ENCODE measurements at places on chromosomes 11 and 22.

- DNase-seq = no peak
Observed at GRCh38 chr11:27397624-27398399, 34.8 kb upstream of the CCDC34 start.

DNA sequence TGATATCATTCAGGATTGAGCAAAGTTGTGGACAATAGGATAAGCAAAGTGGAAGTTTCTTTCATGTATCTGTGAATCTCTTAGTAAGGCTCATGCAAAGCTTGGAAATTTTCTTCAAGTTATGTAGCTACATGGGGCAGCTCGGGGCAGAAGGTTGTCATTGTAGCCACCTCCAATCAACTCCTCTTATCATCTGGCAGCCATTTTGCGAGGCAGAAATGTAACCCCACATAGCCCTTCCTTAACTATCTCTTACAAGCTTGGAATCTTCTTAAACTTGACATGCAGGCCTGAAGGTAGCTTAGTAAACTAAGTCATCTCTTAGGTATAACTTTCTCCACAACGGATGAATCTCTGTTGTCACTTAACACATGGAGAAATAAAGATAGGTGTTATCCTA is 392.8 kb downstream of the AASDHPPT start:
- no peak for DNase-seq

DNA sequence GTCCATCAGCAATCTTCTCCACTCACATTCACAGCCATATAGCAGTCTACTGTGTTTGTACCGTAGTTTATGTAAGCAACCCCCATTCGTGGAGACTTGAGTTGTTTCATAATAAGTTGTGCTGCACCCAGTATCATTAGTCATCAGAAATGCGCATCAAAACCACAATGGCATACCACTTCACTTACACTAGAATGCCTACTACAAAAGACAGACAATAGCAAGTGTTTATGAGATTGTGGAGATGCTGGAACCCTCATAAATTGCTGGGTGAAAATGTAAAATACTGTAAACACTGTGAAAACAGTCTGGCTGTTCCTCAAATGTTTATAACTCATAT is 133.3 kb downstream of the ATXN10 start:
- DNase-seq = peak; percentile 61

DNA sequence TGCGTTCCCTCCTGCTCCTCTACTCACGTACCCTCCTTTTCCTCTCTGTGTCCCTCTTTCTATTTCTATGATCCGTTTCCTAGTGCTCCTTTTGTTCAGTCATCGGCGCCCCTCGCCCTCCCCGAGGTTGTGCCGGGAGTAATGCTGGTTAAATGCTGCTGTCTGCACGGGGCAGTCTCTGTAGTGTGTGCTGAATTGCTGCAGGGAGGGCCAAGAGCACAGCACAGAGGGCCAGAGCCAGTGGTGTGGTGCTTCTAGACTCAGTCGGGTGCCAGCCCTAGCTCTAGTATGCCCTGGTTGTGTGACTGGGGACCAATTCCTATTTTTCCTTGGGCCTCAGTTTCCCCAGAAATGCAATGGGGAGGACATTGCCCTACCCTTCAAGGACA is 98.3 kb downstream of the PKNOX2 start:
- no peak for DNase-seq

- no peak for DNase-seq
Observed at GRCh38 chr11:70577948-70578347, 179.6 kb downstream of the CTTN start.

GRCh38 chr11:35672608-35673007 is 10.0 kb downstream of the TRIM44 start:
- DNase-seq = no peak

DNA sequence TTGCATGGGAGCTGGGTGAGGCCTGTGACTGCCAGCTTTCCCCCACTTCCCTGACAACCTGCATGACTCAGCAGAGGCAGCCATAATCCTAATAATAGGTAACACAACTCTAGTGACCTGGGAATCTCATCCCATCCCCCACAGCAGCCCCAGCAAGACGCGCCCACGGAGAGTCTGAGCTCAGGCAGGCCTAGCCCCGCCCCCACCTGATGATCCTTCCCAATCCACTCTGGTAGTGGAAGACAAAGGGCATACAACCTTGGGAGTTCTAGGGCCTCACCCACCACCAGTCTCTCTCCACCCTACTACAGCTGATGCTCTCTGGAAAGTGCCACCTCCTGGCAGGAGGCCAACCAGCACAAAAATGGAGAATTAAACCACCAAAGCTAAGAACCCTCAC is 60.3 kb downstream of the CWF19L2 start:
- peak; percentile 2 for DNase-seq

- DNase-seq = no peak
Observed at GRCh38 chr11:80010536-80010935, 569.7 kb upstream of the TENM4 start.

- DNase-seq = no peak
Observed at GRCh38 chr11:126061707-126062678, 673 bp downstream of the CDON start.

- DNase-seq = peak; percentile 70
Observed at GRCh38 chr11:1693327-1694063, 3.5 kb upstream of the KRTAP5-6 start.

GRCh38 chr22:27876684-27877083 is 42.4 kb downstream of the PITPNB start:
- no peak for DNase-seq

- DNase-seq = no peak
Observed at GRCh38 chr11:116865696-116866095, 28.3 kb upstream of the APOA1 start.

DNA sequence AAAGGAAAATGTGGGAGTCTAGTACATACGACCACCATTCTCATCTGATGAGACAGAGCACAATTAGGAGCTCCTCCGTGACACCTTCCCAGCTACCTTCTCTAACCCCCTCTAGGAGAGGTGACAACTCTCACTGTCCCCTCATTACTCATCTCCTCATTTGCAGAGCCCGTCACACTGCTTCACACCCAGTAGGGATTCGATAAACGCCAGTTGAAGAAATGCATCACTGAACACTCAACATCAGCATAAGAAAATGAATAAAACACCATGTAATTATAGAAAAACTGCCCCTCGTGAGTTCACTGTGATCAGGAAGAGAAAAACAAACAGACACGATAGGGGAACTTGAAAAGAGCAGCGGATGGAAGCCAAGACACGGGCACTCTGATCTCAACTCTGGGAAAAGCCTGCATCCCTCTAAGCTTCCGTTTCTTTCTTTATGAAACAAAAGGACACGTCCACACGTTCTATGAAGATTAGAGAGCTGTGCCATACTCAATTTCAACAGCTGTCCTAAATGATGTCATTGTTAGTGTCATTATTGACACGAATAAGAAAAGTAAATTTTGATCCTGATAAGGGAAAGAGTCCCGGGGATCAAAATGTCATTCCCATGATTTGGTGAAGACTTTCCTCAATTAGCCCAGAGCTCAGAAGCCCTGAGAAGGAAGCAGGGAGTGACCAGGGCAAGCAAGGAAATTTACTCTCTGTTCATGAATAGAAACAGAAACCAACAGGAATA is 356.9 kb downstream of the LARGE1 start:
- DNase-seq = no peak

GRCh38 chr11:134582770-134583095 is 170.7 kb upstream of the B3GAT1 start:
- DNase-seq = peak; percentile 24

- DNase-seq = no peak
Observed at GRCh38 chr22:37070744-37071143, 19.2 kb downstream of the KCTD17 start.

- DNase-seq = no peak
Observed at GRCh38 chr22:35938226-35938625, 90.4 kb downstream of the RBFOX2 start.

GRCh38 chr11:127247261-127247851 is 246.8 kb upstream of the KIRREL3 start:
- DNase-seq = no peak

- DNase-seq = no peak
Observed at GRCh38 chr11:122153746-122154145, 37.7 kb upstream of the BLID start.

DNA sequence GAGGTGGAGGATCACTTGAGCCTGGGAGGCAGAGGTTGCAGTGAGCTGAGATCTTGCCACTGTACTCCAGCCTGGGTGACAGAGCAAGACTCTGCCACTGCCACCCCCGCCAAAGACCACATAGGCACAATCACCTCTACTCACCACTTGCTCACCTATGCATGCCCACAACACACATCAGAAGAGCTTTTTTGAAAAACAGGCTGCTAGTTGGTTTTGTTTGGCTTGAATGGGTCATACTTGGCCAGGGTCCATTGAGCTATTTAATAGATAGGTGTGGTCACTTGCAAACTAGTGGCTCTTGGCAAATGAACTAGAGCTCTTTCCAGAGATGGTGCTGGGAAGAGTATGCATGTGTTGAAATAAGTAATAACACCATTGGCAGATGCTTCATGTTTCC is 80.1 kb downstream of the EMSY start:
- DNase-seq = no peak

DNA sequence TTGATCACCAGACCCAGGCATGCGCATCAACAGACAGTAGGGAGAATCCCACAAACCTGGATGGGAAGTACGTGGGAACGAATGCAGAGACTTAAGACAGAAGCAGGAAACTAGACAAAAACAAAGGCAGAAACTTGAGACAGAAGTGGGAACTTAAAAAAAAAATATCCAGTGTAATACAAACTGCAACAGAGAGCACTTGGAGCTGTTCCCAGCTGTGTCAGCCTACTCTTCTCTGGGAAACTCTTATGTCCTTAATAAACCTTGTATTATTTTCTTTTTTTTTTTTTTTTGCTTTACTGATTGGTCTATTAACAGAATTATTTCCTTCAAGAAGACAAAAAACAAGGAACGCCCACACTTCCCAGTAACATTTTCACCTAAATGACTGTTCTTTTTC is 1818.1 kb upstream of the RAG2 start:
- DNase-seq = no peak

GRCh38 chr11:123536690-123537437 is 106.8 kb downstream of the GRAMD1B start:
- no peak for DNase-seq

DNA sequence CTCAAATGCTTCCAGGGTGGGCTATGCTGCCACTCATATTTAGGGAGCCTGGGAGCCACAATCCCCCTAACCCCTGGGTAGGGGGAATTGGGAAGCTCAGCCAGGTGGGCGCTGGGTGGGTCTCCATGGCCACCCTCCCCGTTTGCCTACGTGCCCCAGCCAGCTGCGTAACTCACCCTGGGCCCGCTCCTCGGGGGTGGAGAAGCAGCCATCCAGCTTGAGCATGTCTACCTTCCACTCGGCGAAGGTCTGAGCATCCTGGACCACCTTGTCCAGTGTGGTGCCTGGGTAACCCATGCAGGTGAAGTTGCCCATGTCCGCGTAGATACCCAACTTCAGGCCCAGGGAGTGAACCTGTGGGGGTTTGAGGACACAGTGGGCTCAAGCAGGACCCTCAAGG is 3.7 kb downstream of the NAGA start:
- no peak for DNase-seq

GRCh38 chr11:1071571-1072115 is 3.0 kb upstream of the MUC2 start:
- DNase-seq = no peak

GRCh38 chr22:20157430-20158183 is 6.8 kb upstream of the CCDC188 start:
- DNase-seq = no peak

DNA sequence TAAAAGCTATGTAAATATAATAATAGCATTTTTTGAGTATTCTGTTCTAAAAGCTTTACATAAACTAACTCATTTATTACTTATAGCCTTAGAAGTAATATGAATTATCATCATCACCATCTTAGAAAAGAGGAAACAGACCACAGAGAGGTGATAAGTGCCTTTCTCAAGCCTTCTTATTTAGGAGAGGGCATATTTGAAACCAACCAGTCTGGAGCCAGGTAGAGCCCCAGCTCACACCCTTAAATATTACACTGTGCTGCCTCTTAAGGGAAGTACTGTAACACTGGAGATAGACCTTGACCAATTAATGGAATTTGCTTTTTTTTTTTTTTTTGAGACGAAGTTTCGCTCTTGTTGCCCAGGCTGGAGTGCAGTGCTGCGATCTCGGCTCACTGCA is 2.3 kb downstream of the BCO2 start:
- DNase-seq = peak; percentile 51

DNA sequence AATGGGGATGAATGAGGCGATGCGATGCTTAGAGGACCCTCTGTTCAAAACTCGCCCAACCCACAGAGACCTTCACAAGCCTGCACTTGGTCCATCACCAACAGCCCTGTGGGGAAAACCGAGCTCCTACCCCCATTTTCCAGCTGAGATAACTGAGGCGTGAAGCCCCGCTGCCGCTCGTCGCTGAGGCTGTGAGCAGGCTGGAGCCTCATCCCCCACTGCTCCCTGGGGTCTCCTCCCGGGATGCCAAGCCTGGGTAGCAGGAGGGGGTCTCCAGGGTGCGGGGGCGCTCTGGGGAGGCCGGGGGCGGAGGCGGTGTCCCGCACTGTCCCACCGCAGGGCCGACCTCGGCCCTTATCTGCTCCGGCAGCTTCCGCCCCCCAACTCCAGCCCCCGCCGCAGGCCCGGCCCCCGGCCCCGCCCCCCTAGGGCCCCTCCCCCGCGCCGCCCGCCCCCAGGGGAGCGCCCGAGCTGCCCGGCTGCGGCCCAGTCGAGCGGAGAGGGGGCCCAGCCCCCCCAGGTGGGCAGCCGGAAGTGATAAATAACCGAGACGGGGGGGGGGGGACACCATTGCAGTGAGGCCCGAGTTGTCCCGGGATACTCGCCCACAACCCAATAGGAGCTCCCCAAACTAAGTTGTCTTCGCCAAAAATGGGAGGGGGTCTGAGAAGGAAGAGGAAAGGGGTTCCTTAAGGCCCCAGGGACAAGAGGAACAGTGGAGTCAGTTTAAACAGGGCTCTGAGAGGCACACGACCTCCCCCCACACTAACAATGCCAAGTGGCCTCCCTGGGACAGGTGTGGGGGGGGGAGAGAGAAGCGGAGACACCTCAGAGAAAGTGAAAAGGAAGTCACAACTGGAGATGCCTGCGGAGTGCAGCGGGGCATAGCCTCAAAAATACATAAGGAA is 8.3 kb upstream of the SLC39A13 start:
- peak; percentile 73 for DNase-seq

GRCh38 chr11:125903711-125904659 is at the start of gene DDX25:
Gene DDX25, plus strand, starts transcription at chr11:125904508. Its CDS starts 10 bp downstream, at chr11:125904518.
- peak; percentile 35 for DNase-seq

DNA sequence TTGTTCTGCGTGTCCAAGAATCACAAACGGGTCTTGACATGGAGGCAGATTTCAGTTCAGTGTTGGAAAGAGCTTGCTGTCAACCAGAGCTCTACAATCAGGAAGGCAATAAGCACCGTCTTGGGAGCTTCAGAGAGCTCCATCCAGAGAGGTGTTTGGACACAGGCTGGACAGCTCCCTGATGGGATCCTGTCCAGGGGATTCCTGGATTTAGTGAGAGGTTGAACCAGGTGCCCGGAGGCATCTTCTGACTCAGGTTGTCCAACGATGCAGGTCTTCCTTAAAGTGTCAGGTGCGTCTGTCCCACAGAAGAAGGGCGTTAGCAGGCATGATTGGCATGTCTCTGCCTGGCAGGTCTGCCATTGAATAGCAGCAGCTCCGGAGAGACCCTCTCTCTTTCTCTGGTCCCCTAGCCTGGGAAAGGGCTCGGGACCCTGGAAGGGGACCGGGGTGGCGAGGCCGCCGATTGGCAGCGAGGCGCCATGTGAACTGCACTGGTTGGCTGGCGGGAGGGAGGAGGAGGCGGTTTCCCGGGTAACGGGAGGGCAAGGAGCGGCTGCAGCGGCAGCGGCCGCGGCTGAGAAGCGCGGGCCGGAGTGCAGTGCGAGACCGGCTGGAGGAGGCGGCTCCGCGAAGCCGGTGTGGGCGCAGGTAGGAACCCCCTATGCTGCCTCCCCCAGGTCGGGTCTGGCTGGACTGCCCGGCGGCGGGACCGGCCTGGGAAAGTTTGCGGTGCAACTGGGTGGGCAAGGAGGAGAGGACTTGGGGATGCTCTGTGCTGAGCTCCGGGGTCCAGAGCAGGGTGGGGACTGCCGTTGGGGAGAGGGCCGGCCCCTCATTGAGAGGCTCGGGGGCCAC is 104.1 kb upstream of the E2F8 start:
- peak; percentile 37 for DNase-seq

Measured in hematopoietic multipotent progenitor cell treated with erythropoietin and hydrocortisone succinate and interleukin-3 and kit ligand, for 4 days (in vitro differentiated cells).